ENCODE measurements at places on chromosomes 16 and 17. TPM values are rescaled to one million over a fixed set of nuclear protein-coding genes. Genes with fewer than 3 reads are reported as not detected.

KRTAP4-4 gene
- not detected for total RNA-seq

HOXB7 gene
- 8.2 TPM for total RNA-seq

MLKL gene
- 5.1 TPM for total RNA-seq

GPR142 gene
- not detected for total RNA-seq

HBA2 gene
- total RNA-seq = 467 TPM

ZACN gene
- total RNA-seq = not detected

ICAM2 gene
- total RNA-seq = 65.4 TPM

SMPD3 gene
- 0.94 TPM for total RNA-seq

TMEM114 gene
- total RNA-seq = not detected
